H1 (cell line): ENCODE measurements at places on chromosomes 5 and 9. TPM values are rescaled to one million over a fixed set of nuclear protein-coding genes. Genes with fewer than 3 reads are reported as not detected.

DNA sequence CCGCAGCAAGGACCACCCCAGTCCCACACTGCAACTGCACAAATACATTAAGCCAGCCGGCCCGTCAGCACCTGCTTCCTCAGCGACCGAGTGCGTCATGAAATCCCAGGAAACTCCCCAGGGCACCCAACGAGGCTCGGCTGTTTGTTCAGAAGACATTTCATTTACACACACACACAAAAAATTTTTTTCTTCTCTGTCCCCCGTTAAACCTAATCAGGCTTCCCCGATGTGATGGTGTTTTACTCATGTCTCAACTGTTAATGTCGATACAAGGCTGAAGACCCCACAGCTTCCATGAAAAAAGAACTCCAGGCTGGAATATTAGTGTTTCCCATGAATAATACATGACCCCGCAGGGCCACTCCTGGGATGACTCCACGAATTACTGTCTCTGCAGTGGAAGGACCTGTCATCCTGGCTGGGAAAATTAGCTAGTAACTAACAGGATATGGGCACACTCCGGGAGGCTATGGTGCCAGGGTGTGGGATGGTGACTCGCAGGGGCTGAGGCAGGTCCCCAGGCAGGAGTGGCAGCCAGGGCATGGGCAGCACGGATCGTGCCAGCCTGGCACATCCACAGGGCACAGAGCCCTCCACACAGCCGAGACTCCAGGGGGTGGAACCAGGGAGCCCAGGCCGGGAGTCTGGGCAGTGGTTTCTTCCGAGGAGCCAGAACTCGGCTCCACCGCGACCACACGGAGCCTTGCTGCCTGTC, 102.4 kb downstream of the VAV2 start:
- peaks cover 12% of the 10 kb centered on the region for H3K4me1 ChIP-seq
- no peak overlapping the region for H3K4me3 ChIP-seq
- no peaks in the 10 kb centered on the region for H3K27me3 ChIP-seq
- DNase-seq = no peak
- H3K36me3 ChIP-seq = no peaks in the 10 kb centered on the region

DNA sequence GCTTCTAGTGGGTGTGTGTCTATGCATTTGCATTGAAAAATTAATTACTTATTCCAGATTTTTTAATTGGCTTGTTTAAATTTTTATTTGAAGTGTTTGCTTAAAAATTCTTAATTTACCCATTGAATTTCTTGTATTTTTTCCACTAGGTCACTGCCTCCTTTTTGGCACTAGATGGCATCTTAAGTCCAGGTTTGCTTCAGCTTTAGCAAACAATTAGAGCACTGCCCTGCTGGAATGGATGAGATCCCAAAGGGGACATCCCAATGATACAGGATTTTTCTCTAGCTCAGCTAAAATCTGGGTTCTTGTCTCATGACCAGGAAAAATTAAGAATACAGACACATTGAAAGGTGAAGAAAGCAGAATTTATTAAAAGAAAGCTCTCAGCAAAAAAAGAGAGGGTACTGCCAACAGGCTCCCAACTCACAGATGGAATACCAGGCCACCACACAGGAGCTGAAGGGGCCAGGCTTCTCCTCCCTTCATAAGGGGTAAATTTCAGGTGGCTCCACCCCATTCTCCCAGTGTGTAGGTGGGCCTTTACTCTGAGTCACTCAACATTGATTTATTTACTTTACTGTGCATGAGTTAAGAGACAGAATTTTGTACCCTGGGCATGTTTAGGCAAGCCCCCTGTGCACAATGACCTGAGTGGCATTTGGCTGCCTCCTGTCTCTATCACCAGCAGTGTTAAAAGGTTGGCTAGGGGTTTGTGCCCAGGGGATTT, 532.4 kb downstream of the ANXA1 start:
- H3K27me3 ChIP-seq = no peaks in the 10 kb centered on the region

DNA sequence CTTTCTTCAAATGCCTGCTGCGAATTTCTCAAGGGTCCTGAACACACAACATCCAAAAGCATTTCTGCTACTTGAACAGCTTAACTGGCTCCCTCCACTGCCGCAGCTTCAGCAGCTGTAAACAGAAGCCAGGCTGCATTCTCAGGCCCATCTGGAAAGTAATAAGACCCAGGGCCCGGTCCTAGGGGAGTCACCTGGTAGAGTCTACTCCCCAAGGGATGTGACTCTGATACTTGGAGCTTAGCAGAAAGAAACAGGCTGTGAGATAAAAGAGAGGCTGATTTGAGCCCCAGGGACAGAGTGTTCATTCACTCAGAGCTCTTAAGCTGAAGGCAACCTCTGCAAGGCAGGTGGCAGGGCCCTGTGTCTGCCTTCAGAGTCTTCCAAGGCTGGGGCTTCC, 356.8 kb downstream of the SPOCK1 start:
- no peak overlapping the region for H3K4me3 ChIP-seq
- H3K27ac ChIP-seq = no peak overlapping the region
- H3K4me1 ChIP-seq = no peaks in the 10 kb centered on the region

- no peaks in the 10 kb centered on the region for H3K36me3 ChIP-seq
- no peak overlapping the region for H3K27ac ChIP-seq
- DNase-seq = peak; percentile 85
- H3K4me1 ChIP-seq = peaks cover 3% of the 10 kb centered on the region; the same call in 1 of the 2 replicates
- H3K27me3 ChIP-seq = no peaks in the 10 kb centered on the region
Measured at GRCh38 chr9:119968836-119969707, 599.8 kb upstream of the BRINP1 start.

DNA sequence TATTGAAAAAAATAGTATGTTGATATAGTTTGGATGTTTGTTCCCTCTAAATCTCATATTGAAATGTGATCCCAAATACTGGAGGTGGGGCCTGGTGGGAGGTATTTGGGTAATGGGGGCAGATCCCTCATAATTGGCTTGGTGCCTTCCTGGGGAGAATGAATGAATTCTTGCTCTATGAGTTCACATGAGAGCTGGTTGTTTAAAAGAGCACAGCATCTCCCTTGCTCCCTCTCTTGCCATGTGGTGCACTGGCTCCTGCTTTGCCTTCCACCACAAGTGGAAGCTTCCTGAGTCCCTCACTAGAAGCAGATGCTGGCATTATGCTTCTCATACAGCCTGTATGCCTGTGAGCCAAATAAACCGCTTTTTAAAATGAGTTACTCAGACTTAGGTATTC, 154.8 kb downstream of the ADAMTS6 start:
- H3K4me1 ChIP-seq = peaks cover 4% of the 10 kb centered on the region
- H3K27me3 ChIP-seq = no peaks in the 10 kb centered on the region
- H3K4me3 ChIP-seq = no peak overlapping the region

GRCh38 chr5:62431735-62432620, 19.4 kb downstream of the IPO11 start:
- H3K27me3 ChIP-seq = no peaks in the 10 kb centered on the region
- H3K27ac ChIP-seq = no peak overlapping the region
- no peaks in the 10 kb centered on the region for H3K4me1 ChIP-seq
- no peak for DNase-seq
- no peaks in the 10 kb centered on the region for H3K36me3 ChIP-seq

DNA sequence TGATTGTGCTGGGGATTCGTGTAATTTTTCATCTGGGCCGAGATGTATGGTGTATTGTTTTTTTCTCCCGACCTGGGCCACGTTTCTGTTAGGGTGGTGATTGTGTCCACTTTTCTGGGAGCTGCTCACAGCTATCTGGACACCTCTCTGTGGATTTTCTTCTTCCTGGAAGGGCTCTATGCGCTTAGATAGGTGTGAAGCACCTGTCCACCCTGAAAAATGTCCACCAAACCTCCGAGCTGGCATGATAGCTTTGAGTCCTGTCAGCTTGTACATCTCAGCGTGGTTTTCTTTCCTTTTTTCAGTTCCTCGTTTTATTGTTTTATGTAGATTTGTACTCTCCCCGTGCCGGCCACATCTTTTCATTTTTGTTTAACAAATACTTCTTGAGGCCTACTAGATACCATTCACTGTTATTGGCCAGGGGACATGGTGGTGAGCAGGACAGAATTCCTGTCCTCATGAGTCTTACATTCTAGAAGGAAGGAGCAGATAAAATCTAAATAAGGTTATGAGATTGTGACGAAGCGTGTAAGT, 1.1 kb downstream of the UGCG start:
- no peak for DNase-seq
- no peaks in the 10 kb centered on the region for H3K27me3 ChIP-seq
- H3K4me3 ChIP-seq = peak overlapping the region; percentile 82
- H3K4me1 ChIP-seq = no peaks in the 10 kb centered on the region; the same call in 1 of the 2 replicates
- H3K27ac ChIP-seq = no peak overlapping the region

DNA sequence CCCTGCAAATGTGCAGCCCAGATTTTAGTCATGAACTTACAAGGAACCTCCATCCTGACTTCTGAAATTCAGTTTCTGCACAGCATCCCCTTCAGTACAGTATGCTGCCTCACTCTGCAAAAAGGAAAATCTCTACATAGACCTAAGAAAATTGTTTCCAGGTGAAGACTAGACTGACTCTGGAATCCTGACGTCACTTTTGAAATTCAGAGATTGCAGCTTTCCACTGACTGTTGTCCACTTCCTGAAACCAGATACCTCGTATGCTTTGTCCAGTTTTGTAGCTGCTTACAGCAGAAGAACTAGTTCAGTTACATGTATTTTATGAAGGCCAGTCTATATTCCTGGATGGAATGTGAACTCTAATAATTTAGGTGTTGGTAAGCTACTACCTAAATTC, 629.3 kb upstream of the ST8SIA4 start:
- H3K4me3 ChIP-seq = no peak overlapping the region
- H3K36me3 ChIP-seq = no peaks in the 10 kb centered on the region
- H3K4me1 ChIP-seq = no peaks in the 10 kb centered on the region
- no peak overlapping the region for H3K27ac ChIP-seq
- H3K27me3 ChIP-seq = no peaks in the 10 kb centered on the region

DNA sequence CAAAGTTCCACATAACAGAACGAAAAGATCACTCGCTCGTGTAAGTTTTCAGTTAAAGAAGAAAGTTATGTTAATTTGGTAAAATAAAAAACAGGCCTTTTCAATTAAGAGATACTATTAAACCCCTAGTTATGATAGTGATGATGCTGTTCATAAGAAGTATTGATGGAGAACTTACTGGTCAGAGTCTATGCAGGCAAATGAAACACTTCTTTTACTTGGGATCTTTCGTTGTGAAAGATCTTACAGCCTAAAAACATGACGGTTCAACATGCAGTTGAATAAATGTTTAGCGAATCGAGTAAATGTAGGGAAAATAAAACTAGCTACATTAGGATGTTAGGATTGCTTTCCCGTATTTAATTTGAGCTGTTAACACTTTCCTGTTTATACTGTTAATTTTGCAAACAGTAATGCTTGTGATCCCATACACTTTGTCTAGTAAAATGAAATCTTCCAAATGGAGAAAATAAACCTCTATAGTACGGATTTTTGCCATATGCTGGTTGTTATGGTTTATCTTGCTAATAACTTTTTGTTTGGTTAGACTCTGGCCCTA, 2.0 kb downstream of the RHOBTB3 start:
- H3K27ac ChIP-seq = no peak overlapping the region
- 0 out of 2 replicates have a peak, but pooled peaks cover 3% of the 10 kb centered on the region for H3K4me1 ChIP-seq
- no peaks in the 10 kb centered on the region for H3K36me3 ChIP-seq
- no peak overlapping the region for H3K4me3 ChIP-seq
- no peak for DNase-seq

DNA sequence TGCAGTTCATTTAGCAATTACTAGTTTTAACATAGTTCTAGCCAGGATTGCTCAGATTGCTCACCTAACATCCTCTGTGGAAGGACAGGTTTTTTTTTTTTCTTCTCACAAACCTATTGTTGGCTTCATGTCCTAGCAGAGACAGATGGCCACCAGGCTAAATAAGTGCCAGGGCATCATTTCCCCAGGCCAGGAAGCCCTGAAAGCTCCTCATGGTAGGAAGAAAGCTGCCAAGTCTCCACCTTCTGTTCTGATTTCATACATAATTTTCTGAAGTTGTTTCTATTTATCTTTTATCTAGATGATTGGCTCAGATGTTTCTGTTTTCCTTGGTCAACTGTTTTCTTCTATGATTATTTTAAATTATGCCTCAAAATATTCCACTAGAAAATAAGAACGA, 31.0 kb downstream of the EFCAB9 start:
- H3K27ac ChIP-seq = no peak overlapping the region
- peaks cover 6% of the 10 kb centered on the region for H3K36me3 ChIP-seq
- DNase-seq = no peak
- no peaks in the 10 kb centered on the region for H3K27me3 ChIP-seq

GRCh38 chr9:110672873-110673510, 4.4 kb downstream of the MUSK start:
- no peaks in the 10 kb centered on the region for H3K4me1 ChIP-seq
- H3K27ac ChIP-seq = no peak overlapping the region
- H3K27me3 ChIP-seq = no peaks in the 10 kb centered on the region
- no peaks in the 10 kb centered on the region for H3K36me3 ChIP-seq

- peaks cover 13% of the 10 kb centered on the region; the same call in 1 of the 2 replicates for H3K36me3 ChIP-seq
- no peaks in the 10 kb centered on the region for H3K27me3 ChIP-seq
- no peak overlapping the region for H3K27ac ChIP-seq
- no peak overlapping the region for H3K4me3 ChIP-seq
Measured at GRCh38 chr5:169071-169727, 22.1 kb upstream of the LRRC14B start.

DNA sequence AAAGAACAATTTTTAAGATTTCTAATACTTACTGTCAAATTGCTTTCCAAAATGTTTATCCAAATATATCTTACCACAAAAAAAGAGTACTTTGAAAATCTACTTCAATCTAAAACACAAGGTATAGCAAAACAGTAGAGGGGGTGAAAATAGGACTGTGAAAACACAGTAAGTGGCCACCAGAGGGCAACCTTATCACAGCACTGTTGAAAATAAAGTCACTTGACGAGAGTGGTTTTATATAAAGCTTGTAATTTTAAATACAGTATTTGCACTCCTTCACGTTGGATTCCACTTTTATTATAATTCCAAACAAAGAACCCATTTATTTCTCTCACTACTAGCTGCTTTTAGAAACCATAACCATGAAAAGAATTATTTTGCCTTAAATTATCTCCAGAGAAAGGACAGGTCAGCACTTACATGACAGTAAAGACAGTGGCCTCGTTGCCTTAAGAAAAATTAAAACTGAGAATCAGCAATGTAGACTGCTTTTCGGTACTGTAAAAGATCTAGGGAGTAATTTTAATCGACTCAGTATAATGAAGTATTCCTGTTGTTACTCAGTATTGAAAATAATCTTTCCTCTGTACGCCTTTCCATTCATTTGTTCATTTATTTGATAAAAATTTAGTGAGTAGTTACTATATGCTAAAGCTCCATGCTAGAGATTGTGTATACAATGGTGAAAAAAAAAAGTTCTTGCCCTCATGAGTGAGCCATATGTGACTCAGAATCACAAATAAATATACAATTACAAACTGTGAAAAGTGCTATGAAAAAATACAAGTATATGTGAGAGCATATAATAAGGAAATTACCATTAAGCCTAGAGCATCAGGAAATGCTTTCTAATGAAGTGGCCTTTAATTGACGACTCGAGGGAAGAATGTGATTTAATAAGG, 40.0 kb upstream of the CDK5RAP2 start:
- H3K27me3 ChIP-seq = no peaks in the 10 kb centered on the region
- peak; percentile 55 for DNase-seq
- peaks cover 2% of the 10 kb centered on the region for H3K4me1 ChIP-seq
- H3K4me3 ChIP-seq = no peak overlapping the region
- H3K36me3 ChIP-seq = no peaks in the 10 kb centered on the region

- no peak for DNase-seq
- H3K27ac ChIP-seq = no peak overlapping the region
- H3K27me3 ChIP-seq = no peaks in the 10 kb centered on the region
- H3K4me1 ChIP-seq = no peaks in the 10 kb centered on the region
- no peak overlapping the region for H3K4me3 ChIP-seq
Measured at GRCh38 chr5:154840435-154841272, 9.7 kb downstream of the FAXDC2 start.

The RORB gene
- total RNA-seq = 6.5 and 7.1 TPM in 2 replicates

The SEMA5A gene
- 8.7 and 8.9 TPM in 2 replicates for total RNA-seq

The BTNL8 gene
- total RNA-seq = 0.27 and 0.48 TPM in 2 replicates

The ANKDD1B gene
- 0.22 TPM in 1 of 2 replicates, not detected in the other for total RNA-seq

The ZNF189 gene
- total RNA-seq = 11.9 and 12.3 TPM in 2 replicates

The RGS7BP gene
- total RNA-seq = 2.3 TPM in 2 replicates

The CNTNAP3 gene
- 5.1 and 9.0 TPM in 2 replicates for total RNA-seq
